ENCODE measurements at places on chromosomes 4 and X. TPM values are rescaled to one million over a fixed set of nuclear protein-coding genes. Genes with fewer than 3 reads are reported as not detected.

The ADGRG2 gene
- total RNA-seq = 1.9 TPM

The PNMA6A gene
- 1.4 TPM for total RNA-seq

The GABRG1 gene
- 0.09 TPM for total RNA-seq

The SMIM10 gene
- total RNA-seq = 12.0 TPM

The POF1B gene
- total RNA-seq = 7.5 TPM

The PTPN13 gene
- 12.3 TPM for total RNA-seq

The GNRHR gene
- not detected for total RNA-seq

The C1GALT1C1 gene
- total RNA-seq = 16.6 TPM

Measured in spleen (tissue), 13 donors.